Epithelial cell of prostate (primary cell): ENCODE measurements at places on chromosomes 7 and 10.

DNA sequence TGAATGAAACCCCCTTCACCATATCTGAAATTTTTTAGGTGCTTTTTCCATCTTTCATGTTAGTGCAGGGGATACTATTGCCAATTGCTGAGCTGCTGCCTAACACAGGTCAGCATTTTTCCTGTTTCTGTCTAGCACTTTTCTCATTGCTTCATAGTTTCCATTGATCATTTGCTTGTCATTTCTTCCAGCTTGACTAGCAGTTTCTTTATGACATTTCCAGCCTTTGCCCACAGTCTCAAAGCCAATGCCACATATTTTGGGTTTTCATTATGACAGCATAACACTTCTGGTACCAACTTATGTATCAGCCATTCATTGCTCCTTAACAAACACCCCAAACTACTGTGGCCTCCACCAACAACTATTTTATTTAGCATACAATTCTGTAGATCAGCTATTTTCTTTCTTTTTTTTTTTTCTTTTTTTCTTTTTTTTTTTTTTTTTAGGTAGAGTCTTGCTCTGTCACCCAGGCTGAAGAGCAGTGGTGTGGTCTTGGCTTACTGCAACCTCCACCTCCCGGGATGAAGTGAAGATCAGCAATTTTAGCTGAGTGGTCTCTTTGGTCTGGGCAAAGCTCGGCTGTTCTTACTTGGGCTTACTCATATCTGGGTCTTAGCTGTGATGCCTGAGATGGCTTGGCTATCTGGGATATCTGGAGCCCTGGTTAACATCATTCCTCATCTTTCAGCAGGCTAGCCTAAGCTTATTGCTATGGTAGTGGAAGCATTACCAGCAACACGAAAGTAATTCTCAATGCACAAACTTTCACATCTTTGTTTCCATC is 102.3 kb downstream of the EPC1 start:
- no peak for DNase-seq

DNA sequence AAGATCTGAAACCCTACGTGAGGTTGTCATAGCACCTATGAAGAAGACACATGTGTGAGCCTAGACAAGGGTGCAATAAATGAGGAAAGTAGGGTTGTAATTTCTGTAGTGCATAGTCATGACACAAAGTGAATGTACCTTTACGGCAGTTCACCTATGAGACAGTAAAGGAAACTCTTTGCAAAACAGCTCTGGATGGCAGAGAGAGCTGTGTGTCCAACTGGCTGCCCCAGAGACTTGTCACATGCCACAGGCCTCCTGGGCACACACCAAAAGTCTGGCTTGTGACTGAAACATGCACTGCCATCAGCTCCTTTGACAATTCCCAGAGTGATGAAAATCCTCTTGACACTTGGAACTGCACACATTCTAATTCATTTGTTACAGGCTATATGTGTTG is 90.7 kb upstream of the NAMPT start:
- no peak for DNase-seq

DNA sequence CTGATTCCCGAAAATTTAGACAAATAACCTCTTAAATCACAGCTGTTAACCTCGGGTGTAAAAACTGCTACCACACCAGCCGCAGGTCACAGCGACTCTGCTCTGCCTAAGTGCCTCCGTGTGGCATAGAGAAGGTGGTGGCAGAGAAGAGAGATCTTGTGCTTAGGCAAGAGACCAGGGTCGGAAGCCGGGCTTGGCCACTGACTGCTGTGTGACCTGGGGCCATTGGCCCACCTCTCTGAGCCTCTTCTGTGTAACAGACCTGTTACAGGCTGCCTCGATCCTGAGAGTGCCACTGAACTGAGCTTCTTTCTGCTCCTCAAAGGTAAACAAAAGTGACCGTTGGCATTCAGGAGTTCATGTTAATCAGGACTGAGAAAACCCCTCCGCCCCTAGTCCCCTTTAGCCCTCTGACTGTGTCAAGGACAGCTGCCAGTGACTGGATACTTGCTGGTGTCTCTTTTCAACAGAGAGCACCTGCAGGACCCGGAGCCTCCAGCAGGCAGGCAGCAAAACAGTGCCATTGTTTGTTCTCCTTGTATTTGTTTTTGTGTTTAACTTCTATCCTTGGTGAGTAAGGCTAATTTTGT is 36.5 kb downstream of the ZMIZ1 start:
- no peak for DNase-seq

DNA sequence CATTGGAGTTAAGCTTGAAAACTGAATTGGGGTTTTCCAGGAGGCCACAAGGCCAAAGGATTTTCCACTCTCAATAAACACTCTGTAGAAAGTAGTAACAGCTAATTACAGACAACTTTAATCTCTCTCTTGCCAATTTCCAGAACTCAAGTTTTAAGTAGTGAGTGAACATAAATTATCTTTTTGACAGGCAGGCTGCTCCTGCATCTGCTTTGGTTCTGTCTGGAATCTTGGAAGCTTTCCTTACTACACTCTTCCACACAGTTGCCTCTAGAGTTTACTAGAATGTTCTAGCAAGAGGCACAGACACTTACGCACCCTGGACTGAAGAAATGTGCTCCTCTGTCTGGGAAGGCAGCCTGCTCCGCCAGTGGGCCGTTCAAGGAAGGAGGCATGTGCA is 90.5 kb upstream of the WAC start:
- no peak for DNase-seq
